SJCRH30 (cell line): ENCODE measurements at places on chromosomes 2 and 18. TPM values are rescaled to one million over a fixed set of nuclear protein-coding genes. Genes with fewer than 3 reads are reported as not detected.

The ALK gene
- total RNA-seq: 56.4 and 59.6 TPM in 2 replicates

The ARMC9 gene
- total RNA-seq: 16.3 and 19.9 TPM in 2 replicates

The PIEZO2 gene
- 0.32 and 0.79 TPM in 2 replicates for total RNA-seq

The CCDC74A gene
- 0.13 TPM in 1 of 2 replicates, not detected in the other for total RNA-seq

The TMEM237 gene
- total RNA-seq: 51.7 and 55.1 TPM in 2 replicates

The DGKD gene
- total RNA-seq: 21.6 and 28.2 TPM in 2 replicates

The ACTG2 gene
- 0.08 TPM in 1 of 2 replicates, not detected in the other for total RNA-seq

The HK2 gene
- 38.4 and 38.8 TPM in 2 replicates for total RNA-seq

The ONECUT2 gene
- 1.9 and 2.2 TPM in 2 replicates for total RNA-seq

The CDH2 gene
- 10.4 and 10.7 TPM in 2 replicates for total RNA-seq

The SIX2 gene
- 48.3 and 51.9 TPM in 2 replicates for total RNA-seq

The RTTN gene
- 21.3 and 22.8 TPM in 2 replicates for total RNA-seq

The ABCG8 gene
- 0.04 TPM in 1 of 2 replicates, not detected in the other for total RNA-seq
